Activated naive CD4-positive, alpha-beta T cell treated with anti-CD3 and anti-CD28 coated beads for 36 hours (primary cell): ENCODE measurements at places on chromosomes 6 and 20. TPM values are rescaled to one million over a fixed set of nuclear protein-coding genes. Genes with fewer than 3 reads are reported as not detected.

DNA sequence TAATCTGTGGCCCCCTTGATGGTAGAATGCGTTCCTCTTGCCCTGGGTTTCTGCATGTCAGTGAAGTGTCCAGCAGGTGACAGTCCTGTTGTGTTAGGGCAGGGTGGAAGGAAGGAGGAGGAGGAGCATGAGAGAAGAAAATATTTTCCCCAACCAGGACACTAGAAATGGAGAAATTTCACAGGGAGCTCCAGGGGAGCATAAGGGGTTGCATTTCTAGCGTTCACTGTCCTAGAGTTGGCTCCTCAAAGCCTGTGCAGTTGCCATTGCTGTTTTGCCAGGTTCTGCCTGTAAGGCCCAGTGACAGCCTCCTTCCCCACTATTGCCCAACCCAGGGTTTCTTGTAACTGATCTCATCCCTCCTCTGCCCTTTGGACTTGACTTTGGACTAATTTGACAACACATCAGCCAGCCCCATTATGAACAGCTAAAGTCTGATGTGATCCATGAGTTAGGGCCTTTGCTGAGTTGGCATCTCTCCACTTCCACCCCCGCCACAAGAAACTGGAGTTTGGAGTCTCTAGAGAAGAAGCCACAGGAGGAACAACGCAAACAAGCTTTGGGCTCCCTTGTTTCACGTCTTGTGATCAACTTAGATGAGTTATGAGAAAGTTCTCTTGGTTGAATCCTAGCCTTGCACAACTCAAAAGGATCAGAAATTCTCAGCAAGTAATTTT is 14.0 kb upstream of the FAM50B start:
- DNase-seq: no peak

Gene PNISR
- total RNA-seq: 159 TPM

DNA sequence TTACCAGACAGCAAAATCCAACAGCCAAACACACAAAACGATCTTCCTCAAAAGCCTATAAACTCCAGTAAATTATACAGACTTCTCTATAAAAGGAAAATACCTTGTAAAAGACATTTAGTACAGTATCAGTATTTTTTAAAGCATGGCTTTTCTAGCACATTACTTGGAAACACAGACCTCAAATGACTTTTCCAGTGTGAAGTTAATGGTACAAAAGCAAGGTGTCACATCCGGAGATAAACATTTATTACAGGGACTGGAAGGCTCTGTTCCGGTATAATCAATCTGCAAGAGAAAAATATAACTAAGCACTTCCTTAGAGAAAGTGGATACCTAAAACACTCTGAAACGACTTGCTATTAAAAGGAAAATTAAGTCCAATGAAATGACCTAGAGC is 17.1 kb downstream of the TMEM30A start:
- no peak for DNase-seq

DNA sequence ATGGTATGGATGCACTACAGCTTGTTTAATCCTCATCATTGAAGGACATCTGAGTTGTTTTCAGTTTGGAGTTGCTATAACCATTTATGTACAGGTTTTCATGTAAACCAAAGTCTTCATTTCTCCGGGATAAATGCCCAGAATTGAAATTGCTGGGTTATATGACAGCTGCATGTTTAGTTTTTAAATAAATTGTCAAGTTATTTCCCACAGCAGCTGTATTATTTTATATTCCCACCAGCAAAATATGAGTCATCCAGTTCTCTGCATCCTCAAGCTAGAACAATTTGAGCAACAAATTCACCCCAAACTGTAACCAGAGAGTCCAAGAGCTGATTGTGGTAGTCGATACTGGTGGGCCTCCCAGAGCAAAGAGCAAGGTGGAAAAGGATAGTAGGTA is 161.0 kb upstream of the PRND start:
- no peak for DNase-seq

Gene CRISP3
- total RNA-seq: not detected

DNA sequence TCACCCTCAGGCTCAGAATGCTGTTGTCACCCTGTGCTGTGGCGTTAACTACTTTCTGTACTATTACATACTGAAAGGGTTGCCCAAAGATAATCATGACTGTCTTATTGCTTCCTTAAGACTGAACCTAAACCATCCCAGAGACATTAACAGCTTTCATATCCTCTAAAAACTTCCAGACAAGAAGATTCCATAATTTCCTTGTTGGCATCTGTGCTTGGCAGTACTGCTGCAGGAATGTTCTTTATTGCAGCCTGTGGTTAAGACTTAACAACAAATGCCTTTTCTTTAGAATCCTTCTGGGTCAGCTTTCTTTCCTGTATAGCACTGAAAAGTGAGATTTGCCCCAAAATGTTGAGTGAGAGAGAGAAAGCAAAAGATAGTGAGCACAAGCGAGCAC is 109.7 kb downstream of the GJA10 start:
- no peak for DNase-seq
